ENCODE measurements at places on chromosomes 13 and 19.

- DNase-seq: no peak
Observed at GRCh38 chr13:102881819-102882686, 36.2 kb downstream of the ERCC5 start.

DNA sequence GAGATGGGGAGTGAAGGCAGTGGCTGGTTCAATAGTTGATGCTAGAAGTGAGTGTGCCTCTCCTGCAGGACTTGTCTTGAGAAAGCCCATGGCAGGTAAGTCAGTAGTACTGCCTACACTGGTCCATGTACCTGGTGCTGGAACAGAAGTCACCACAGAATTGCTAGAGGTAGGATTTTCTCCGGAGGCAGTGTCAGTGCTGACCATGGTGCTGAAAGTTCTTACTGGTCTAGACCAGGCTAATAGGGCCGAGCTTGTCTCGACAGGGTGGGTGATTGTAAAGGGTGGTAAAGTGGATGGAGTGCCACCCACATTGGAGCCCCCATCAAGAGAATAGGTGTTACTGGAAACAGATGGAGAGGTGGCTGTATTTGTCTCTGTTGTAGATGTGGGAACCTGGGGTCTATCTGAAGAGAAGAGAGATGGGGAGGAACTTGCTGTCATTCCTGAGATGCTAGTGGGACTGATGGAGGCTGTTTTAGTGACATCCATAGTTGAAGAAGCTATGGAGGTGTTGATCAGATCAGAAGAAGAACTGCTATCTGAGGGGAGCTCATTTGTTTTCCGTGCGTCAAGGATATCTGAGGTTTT lies 36.6 kb downstream of the MUC16 start:
- DNase-seq: no peak

DNA sequence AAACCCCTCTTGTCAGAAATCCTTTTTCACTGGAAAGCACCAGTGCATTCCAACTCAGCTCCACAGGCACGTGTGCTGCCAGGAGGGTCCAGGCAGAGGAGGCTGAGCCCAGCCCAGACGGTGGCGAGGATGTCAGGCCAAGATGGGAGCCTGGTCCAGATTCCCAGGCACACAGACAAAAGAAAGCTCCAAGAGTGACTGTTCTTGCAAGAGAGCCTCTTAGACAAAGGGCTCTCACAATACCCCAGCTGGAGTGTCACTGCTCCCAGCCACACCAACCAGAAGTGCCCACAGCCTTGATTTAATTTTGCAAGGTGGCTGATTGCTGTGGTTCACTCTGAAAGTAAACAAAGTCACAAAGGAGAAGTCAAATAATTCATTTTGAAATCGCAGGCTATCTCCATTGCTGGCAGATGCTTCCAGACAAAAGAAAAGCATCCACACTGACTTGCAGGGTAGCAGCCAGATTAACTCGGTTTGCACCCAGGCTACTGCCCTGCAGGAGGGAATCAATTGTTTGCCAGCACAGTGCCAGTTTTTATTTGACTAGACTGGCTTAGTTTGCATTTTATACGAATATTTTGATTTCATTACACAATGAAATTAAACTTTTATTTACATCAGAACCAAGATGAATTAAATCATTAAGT lies 95.1 kb downstream of the RAB20 start:
- DNase-seq: no peak

DNA sequence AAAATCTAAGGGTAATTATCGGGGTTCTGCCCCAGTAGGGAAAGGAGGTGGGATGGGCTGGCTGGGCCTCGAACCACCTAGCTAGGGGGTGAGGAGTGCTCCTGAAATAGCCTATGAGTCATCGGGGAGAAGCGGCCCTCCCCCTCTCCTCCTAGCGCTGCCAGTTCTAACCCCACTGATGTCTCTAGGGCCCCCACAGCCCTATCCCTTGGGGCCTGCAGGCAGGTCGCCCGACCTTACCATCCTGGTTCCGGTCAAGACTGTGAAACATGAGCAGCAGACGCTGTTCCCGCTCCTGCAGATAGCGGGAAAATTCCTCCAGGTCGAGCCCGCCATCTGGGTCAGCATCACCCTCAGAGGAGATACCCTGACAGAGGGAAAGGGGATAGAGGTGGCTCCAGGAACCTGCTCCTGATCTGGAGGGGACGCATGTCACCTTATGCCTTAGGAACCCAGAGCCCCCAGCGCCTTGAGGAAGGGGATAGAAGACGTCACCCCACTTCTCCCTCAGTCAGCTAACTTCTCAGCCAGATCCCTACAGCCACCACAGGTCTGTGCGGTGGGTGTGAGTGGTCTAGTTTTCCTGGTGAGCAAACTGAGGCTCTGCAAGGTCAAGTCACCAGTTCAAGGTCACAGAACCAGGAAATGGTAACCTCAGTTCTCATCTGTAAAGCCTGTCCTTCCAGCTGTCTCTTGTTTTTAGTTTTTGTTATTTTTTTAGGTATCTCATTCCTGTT lies 1.5 kb downstream of the SLC25A23 start:
- no peak for DNase-seq

DNA sequence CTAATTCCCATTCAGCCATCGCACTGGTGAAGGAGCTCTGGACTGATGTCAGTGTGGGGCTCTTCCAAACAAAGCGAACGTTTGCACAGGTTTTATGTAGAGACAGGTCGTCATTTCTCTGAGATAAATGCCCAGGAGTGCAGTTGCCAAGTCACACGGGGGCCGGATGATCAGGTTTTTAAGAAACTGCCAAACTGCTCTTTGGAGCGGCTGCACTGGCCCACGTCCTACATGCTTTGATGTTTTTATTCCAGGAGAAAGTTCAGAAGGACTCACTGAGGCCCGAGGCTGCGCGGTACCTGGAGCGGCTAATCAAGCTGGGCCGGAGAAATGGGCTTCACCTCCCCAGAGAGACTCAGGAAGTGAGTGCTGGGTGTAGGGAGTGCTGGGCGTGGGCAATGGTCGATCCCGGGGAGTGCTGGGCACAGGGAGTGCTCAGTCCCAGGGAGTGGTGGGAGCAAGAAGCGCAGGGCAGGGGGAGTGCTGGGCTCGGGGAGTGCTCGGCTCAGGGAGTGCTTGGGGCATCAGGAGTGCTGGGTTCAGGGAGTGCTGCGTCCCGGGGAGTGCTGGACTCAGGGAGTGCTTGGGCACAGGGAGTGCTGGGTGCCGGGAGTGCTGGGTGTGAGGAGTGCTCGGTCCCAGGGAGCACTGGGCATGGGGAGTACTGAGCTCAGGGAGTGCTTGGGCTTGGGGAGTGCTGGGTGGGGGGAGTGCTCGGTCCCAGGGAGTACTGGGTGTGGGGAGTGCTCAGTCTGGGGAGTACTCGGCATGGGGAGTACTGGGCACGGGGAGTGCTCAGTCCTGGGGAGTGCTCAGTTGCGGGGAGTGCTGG lies 10.7 kb downstream of the THOP1 start:
- no peak for DNase-seq

- no peak for DNase-seq
Observed at GRCh38 chr13:38667526-38668109, 19.3 kb upstream of the FREM2 start.

GRCh38 chr19:51511353-51511752 lies 9.8 kb upstream of the SIGLEC12 start:
- DNase-seq: no peak

DNA sequence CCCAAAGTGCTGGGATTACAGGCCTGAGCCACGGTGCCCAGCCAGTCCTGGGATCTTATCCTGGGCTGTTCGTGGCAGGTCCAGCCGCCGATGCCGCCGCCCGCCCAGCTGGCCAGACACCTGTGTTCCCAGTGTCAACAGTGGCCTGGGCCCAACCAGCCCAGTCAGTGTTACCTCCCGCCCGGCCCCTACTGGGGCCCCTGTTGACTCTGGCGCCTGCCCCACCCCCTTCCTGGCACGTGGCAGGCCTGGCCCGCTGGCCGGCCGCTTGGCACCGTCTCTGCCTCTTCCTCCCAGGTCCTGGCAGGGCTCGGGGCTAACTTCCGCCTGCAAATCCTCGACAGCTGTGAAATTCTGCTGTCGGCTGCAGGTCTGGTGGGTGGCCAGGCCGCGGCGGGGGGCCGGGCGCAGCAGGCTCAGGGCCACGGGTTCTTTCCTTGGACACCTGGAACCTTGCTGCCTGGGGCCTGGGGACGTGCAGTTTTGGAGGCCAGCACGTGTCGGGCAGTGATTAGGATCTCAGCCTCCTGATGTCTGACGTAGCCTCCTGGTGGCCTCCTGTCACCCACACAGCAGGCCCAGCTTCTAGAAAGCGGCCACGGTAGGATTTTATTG lies 9.1 kb downstream of the ARID3A start:
- DNase-seq: peak; percentile 76

DNA sequence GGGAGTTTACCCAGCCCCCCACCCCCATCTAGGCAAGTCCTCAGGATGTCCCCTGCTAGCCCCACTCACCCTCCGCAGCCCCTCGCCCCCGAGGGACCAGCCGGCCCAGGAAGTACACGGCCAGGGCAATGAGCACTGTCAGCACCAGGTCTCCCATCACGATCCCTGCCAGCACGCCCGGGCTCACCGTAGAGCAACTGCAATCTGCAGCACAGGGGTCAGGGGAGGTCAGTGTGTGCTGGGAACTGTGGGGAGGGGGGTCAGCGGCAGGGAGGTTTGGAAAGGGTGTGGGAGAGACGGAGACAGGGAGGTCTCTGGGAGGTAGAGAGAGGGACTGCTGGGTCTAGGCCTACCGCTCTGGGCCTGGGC lies 734 bp downstream of the TYROBP start:
- DNase-seq: no peak

GRCh38 chr19:38551450-38551813 lies 66.3 kb downstream of the MAP4K1 start:
- no peak for DNase-seq

DNA sequence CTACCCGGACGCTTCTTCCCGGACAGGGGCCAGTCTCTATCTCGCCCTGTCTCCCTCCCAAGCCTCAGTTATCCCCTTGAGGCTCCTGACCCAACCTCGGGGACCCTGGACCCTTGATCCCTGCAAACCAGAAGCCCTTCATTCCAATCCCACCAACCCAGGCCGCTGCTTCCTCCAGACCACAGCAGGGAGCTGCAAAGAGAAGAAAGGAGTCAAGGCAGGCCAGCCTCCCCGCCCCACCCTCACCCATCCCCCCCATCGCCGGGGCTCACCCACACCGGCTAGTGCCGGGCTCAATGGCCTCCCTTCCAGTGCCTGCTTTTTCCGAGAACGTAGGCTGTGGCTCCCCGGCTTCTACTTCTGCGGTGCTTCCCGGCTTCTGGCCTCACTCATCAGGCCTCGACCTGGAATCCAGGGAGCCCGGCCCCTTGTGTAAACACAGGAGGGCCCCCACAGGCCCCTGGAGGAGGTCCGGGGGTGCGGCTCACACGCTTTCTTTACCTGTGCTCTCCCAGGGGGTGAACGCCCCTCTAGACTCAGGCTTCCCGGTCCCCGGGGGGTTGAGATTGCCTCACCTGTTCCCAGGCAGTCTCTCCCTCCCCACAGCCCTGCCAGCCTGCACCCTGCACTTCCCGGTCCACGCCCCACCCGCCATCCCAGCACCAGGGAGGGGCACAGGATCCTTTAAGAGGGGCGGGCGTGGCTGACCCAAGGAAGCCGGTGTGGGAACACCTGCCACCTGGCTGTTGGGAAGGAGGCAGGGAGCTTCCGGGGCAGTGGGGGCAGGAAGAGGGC lies at the start of gene FAM83E:
Gene FAM83E, minus strand, starts transcription at position 641 of the 795 bp plus-strand sequence. CDS start 1,704 bp downstream, outside the sequence.
- DNase-seq: no peak

DNA sequence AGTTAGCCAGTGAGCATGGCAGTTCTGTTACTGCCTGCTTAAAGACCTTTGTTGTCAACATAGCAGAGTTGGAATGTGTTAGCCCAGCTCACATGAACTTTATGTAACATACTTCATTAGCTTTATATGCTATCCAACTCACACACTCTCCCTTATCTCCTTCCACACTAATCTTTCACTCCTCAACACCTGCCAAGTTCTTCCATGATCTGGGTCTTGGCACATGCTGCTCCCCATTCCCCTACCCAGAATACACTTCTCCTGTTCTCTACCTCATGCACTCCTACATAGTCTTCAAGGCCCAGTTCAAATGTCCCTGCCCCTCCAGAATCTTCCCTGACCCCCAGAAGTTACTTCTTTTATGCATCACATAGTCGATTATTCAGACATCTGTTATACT lies 179.3 kb downstream of the KATNAL1 start:
- DNase-seq: no peak

- DNase-seq: no peak
Observed at GRCh38 chr13:111399334-111399733, 78.9 kb downstream of the TEX29 start.

- DNase-seq: peak; percentile 85
Observed at GRCh38 chr13:34357435-34358232, 539.7 kb downstream of the RFC3 start.

GRCh38 chr19:10719466-10719961 lies 1.6 kb downstream of the DNM2 start:
- no peak for DNase-seq

DNA sequence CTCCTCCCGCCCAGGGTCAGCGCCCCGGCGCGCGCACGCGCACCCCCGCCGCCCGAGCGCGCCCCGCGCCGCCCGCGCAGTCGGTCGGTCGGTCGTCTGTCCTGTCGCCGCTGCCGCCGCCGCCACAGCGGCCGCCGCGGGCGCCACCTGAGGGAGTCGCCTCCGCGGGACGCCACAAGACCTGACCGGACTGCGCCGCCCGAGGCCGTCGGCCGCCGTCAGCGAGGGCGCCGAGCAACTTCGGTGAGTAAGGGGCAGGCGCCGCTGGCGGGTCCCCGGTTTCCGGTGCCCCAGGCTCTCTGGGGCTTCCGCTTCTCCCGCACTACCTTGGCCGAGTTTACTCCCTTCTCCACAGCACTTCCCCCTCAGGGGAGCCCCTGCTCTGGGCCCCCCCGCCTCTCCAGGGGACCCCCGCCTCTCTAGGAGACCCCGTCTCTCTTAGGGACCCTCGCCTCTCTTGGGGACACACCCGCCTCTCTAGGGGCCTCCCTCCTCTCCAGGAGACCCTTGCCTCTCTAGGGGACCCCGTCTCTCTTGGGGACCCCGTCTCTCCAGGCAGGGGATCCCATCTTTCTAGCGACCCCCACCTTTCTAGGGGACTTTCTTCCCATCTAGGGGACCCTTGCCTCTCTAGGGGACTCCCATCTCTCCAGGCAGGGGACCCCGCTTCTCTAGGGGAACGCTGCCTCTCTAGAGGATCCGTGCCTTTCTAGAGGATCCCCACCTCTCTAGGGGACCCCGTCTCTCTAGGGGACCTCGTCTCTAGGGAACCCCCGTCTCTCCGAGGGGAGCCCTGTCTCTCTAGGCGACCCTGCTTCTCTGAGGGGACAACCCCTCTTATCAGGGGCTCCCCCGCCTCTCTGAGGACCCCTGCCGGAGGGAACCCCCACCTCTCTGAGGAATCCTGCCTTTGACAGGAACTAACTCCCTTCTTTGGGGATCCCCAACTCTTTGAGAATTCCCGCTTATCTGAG lies 19.3 kb upstream of the GATAD2A start:
- DNase-seq: no peak

GRCh38 chr13:23709536-23709935 lies 139.3 kb downstream of the TNFRSF19 start:
- peak; percentile 25 for DNase-seq

- DNase-seq: peak; percentile 2
Observed at GRCh38 chr19:22052644-22053013, 345 bp downstream of the ZNF257 start.
